ENCODE measurements at places on chromosomes 2 and 18. TPM values are rescaled to one million over a fixed set of nuclear protein-coding genes. Genes with fewer than 3 reads are reported as not detected.

GRCh38 chr18:48470484-48471180, 61.4 kb upstream of the ZBTB7C start:
- no peaks in the 10 kb centered on the region for H3K36me3 ChIP-seq
- no peak overlapping the region for H3K4me3 ChIP-seq
- no peaks in the 10 kb centered on the region for H3K4me1 ChIP-seq
- DNase-seq: no peak

DNA sequence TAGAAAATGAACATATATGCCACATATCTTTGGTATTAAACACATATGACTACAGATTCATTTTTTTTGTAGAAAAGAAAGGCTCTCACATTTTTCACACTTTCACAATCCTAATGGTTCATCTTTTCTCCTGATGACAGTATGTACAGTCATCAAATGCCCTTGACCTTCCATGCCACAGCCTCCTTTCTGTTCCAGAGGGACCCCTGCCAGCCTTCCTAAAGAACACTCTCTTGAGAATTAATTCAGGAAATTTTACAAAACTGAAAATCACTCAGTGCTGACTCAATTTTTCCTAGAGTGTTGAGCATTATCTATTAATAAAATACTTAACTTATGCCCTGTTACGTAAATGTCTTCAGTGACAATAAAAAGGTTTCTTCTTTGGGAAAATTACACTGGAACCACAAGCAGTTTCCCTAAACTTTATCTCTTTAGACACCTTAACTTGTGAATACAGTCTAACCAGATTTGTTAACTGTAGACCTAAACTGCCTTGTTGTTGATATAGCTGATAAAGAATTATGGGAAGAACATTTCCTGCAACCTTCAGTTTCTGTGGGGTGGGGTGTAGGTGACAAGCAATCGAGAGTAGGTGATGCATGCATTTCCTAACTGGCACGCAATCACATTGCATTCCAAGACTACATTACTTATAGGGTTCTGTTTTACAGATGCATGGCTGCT, 15.3 kb upstream of the ACOXL start:
- H3K36me3 ChIP-seq: no peaks in the 10 kb centered on the region
- no peak overlapping the region for H3K27ac ChIP-seq
- H3K4me3 ChIP-seq: no peak overlapping the region
- H3K27me3 ChIP-seq: no peaks in the 10 kb centered on the region

DNA sequence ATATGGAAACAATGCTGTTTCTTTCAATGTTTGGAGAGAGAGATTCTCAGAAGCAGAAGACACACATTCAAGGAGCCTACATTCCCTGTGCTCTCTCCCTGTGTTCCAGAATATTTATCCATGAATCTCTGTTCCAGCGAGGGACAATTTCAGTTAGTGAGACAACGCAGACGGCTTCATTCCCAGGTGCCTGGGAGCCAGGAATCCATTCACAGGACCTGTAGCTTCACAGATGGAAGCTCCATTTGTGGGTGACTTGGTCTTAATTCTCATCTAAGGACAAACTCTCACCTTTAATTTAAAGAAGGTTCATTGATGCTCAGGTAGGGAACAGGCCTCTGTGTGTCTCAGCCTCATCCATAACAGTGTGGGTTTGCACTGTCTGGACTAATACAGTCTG, 1156.6 kb downstream of the RPIA start:
- no peak overlapping the region for H3K4me3 ChIP-seq
- H3K27me3 ChIP-seq: peaks cover 19% of the 10 kb centered on the region
- no peaks in the 10 kb centered on the region for H3K36me3 ChIP-seq
- H3K4me1 ChIP-seq: no peaks in the 10 kb centered on the region

- no peaks in the 10 kb centered on the region for H3K4me1 ChIP-seq
- no peak overlapping the region for H3K27ac ChIP-seq
- H3K36me3 ChIP-seq: no peaks in the 10 kb centered on the region
- no peak overlapping the region for H3K4me3 ChIP-seq
- no peaks in the 10 kb centered on the region for H3K27me3 ChIP-seq
Measured at GRCh38 chr2:207746131-207746530, 23.6 kb downstream of the FZD5 start.

DNA sequence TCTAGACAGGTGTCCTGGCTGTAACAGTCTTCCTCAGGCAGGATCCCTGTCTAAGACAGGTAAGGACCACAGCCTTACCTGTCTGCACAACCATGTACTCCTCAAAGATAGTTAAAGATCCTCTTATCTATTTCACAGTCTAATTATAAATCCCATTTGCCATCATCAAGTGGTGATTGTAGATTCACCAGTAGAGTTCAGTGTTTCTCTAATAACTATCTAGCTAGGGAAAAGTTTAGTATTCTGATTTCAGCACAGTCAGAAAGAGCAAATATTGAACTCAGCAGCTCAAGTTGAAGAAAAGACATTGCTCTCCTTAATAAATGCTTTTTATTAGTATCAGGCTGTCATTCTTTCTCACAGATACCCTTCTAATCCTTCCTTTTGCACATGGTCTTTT, 1305.5 kb upstream of the NXPH2 start:
- no peak overlapping the region for H3K4me3 ChIP-seq
- no peaks in the 10 kb centered on the region for H3K4me1 ChIP-seq
- H3K36me3 ChIP-seq: no peaks in the 10 kb centered on the region

- peaks cover 22% of the 10 kb centered on the region for H3K4me1 ChIP-seq
- no peaks in the 10 kb centered on the region for H3K36me3 ChIP-seq
- H3K27ac ChIP-seq: no peak overlapping the region
- H3K4me3 ChIP-seq: no peak overlapping the region
- no peak for DNase-seq
- H3K27me3 ChIP-seq: no peaks in the 10 kb centered on the region
Measured at GRCh38 chr2:12434630-12435098, 282.1 kb upstream of the TRIB2 start.

- H3K27me3 ChIP-seq: no peaks in the 10 kb centered on the region
- peaks cover 3% of the 10 kb centered on the region for H3K36me3 ChIP-seq
- H3K4me1 ChIP-seq: no peaks in the 10 kb centered on the region
- DNase-seq: no peak
- H3K4me3 ChIP-seq: no peak overlapping the region
Measured at GRCh38 chr2:200414367-200414766, 95.5 kb downstream of the KCTD18 start.

Gene DSG4
- not detected for total RNA-seq

DNA sequence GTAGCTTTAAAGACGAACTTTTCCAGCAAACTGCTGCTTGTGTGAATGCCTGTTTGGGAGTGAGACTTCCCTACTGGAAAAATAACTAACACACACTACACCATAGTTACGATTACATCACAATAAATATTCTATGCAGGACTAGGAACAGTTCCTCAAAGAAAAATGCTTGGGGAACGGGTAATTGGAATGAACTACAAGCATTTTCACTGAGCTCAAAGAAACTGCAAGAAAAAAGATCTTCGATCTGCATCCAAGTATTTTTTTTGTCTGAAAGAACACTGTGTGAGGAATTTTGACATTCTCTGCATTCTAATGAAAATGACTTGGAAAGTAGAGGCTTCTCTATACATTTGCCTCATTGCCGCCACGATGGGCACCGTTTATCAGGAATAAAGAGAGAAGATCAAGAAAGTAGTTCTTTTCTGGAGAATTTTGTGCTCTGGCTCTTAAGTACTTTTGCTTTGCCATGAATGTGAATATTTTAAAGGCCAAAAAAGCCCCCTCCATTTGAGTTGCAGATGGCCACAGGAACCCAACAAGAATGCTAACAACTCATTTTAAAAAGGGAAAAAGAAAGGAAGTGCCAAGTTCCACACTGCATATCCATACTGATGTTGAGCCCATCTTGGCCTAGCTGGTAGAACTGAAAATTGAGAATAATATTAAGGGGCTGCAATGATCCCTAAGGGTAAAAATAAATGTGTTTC, 13.6 kb downstream of the LYPD1 start:
- H3K27me3 ChIP-seq: no peaks in the 10 kb centered on the region
- no peaks in the 10 kb centered on the region for H3K4me1 ChIP-seq
- H3K36me3 ChIP-seq: no peaks in the 10 kb centered on the region
- no peak overlapping the region for H3K4me3 ChIP-seq

DNA sequence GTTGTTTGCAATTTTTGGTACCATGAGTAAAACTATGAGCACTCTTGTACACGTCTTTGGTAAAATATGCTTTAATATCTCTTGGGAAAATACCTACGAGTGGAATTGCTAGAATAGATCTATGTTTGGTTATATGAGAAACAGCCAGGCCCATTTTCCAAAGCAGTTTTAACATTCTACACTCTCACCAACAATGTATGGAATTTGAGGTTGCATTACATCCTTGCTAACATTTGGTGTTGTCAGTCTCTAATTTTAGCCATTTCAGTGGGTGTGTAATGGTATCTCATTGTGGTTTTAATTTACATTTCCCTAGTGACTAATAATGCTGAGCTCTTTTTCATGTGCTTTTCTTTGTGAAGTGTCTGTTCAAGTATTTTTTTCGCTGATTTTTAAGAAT, 118.9 kb upstream of the TCF4 start:
- no peaks in the 10 kb centered on the region for H3K27me3 ChIP-seq
- no peak for DNase-seq
- no peaks in the 10 kb centered on the region for H3K36me3 ChIP-seq
- no peak overlapping the region for H3K4me3 ChIP-seq

DNA sequence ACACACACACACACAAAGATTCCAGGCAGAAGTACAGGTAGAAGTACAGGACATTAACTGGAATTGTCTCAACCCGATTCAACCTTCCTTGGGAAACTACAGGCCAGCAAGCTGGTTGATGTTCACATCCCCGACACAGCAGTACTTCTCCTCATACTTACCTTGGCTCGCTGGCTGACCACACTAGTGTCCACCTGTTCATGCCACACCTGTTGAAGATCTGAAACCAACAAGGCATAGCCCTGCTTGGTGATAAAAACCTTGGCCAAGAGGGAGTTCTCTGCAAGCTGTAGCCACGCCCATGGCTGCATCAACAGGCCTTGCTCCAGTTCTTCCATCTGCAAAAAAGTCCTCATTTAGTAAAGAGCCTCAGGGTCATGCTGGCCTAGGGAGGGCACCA, 2.6 kb downstream of the NHEJ1 start:
- no peak overlapping the region for H3K27ac ChIP-seq
- H3K36me3 ChIP-seq: no peaks in the 10 kb centered on the region
- no peak for DNase-seq

Gene LHCGR
- total RNA-seq: not detected

DNA sequence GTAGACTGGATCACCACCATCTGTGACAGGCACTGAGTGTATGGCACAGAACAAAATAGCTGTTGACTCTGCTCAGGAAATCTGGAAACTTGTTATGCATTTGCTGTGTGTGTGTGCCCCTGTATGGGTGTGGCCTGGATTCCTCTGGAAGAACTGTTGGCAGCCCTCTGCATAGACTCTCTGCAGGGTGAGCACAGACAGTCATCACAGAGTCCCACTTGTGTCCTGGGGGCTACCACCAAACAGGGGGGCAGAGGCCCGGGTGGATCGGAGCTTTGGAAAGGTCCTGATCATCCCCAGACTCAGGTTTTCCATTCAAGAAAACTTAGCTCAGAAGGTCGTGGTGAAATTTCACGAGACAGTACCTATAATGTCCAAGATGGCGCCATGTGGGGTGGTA, 258.6 kb downstream of the SOX11 start:
- no peaks in the 10 kb centered on the region for H3K27me3 ChIP-seq
- no peaks in the 10 kb centered on the region for H3K4me1 ChIP-seq
- DNase-seq: no peak
- H3K27ac ChIP-seq: no peak overlapping the region

GRCh38 chr18:44508474-44508873, 172.2 kb upstream of the SETBP1 start:
- H3K4me1 ChIP-seq: peaks cover 14% of the 10 kb centered on the region
- H3K4me3 ChIP-seq: no peak overlapping the region
- no peak for DNase-seq
- H3K27ac ChIP-seq: no peak overlapping the region
- no peaks in the 10 kb centered on the region for H3K36me3 ChIP-seq

- no peaks in the 10 kb centered on the region for H3K36me3 ChIP-seq
- no peaks in the 10 kb centered on the region for H3K27me3 ChIP-seq
- no peak overlapping the region for H3K27ac ChIP-seq
- no peak for DNase-seq
- peaks cover 11% of the 10 kb centered on the region for H3K4me1 ChIP-seq
Measured at GRCh38 chr2:74824679-74825078, 9.2 kb upstream of the HK2 start.

GRCh38 chr18:63325086-63325686, 5.6 kb upstream of the BCL2 start:
- no peaks in the 10 kb centered on the region for H3K36me3 ChIP-seq
- H3K4me1 ChIP-seq: peaks cover 11% of the 10 kb centered on the region
- no peak overlapping the region for H3K27ac ChIP-seq
- no peaks in the 10 kb centered on the region for H3K27me3 ChIP-seq
- no peak for DNase-seq

Gene CDH20
- total RNA-seq: not detected

Gene TCF23
- total RNA-seq: not detected

Gene LYPD1
- total RNA-seq: 0.82 TPM

- H3K4me1 ChIP-seq: peaks cover 55% of the 10 kb centered on the region
- no peak overlapping the region for H3K4me3 ChIP-seq
- no peaks in the 10 kb centered on the region for H3K27me3 ChIP-seq
- H3K36me3 ChIP-seq: no peaks in the 10 kb centered on the region
- no peak overlapping the region for H3K27ac ChIP-seq
Measured at GRCh38 chr2:134933732-134934131, 15.1 kb downstream of the CCNT2 start.

- H3K27me3 ChIP-seq: no peaks in the 10 kb centered on the region
- no peak overlapping the region for H3K27ac ChIP-seq
- DNase-seq: no peak
- H3K4me1 ChIP-seq: no peaks in the 10 kb centered on the region
- H3K36me3 ChIP-seq: no peaks in the 10 kb centered on the region
- H3K4me3 ChIP-seq: no peak overlapping the region
Measured at GRCh38 chr18:23102493-23103261, 32.6 kb upstream of the CABLES1 start.

- no peaks in the 10 kb centered on the region for H3K27me3 ChIP-seq
- no peaks in the 10 kb centered on the region for H3K4me1 ChIP-seq
- no peak overlapping the region for H3K27ac ChIP-seq
- no peak overlapping the region for H3K4me3 ChIP-seq
Measured at GRCh38 chr2:106053581-106053980, 140.5 kb downstream of the UXS1 start.

GRCh38 chr2:16625759-16626158, 39.9 kb downstream of the CYRIA start:
- no peak overlapping the region for H3K4me3 ChIP-seq
- no peak for DNase-seq
- H3K36me3 ChIP-seq: no peaks in the 10 kb centered on the region
- peak overlapping the region; percentile 64 for H3K27ac ChIP-seq
- H3K4me1 ChIP-seq: peaks cover 34% of the 10 kb centered on the region

DNA sequence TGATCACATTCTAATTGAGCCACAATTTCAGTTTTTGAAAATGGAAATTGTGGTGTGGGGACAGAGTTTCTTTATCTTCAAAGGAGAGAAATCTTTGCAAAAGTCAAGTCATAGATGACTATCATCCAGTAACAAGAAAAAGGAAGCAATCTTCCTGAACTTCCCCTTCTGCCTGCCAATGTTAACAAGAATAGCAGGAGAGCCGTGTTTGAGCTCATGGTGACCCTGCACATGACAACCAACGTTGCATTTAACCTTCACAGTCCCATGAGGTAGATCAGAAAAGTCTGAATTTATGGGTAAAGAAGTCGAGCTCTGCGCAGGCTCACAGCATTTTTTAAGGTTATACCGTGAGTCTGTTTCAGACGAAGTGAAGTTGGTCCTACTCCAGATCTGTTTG, 454.9 kb downstream of the LPIN1 start:
- no peaks in the 10 kb centered on the region for H3K36me3 ChIP-seq
- H3K27ac ChIP-seq: no peak overlapping the region
- H3K4me1 ChIP-seq: no peaks in the 10 kb centered on the region
- no peaks in the 10 kb centered on the region for H3K27me3 ChIP-seq
- no peak for DNase-seq

All from sigmoid colon (tissue), 7 donors.